Vagina (tissue), 2 donors: ENCODE measurements at places on chromosomes 5 and 9.
A peak's percentile ranks its signal among the peaks of the same experiment; 100 is the strongest.

- H3K36me3 ChIP-seq = no peaks in the 10 kb centered on the region
- peaks cover 21% of the 10 kb centered on the region for H3K4me1 ChIP-seq
- no peak for DNase-seq
- H3K27me3 ChIP-seq = no peaks in the 10 kb centered on the region
Measured at GRCh38 chr5:112635276-112635675, 102.4 kb upstream of the APC start.

DNA sequence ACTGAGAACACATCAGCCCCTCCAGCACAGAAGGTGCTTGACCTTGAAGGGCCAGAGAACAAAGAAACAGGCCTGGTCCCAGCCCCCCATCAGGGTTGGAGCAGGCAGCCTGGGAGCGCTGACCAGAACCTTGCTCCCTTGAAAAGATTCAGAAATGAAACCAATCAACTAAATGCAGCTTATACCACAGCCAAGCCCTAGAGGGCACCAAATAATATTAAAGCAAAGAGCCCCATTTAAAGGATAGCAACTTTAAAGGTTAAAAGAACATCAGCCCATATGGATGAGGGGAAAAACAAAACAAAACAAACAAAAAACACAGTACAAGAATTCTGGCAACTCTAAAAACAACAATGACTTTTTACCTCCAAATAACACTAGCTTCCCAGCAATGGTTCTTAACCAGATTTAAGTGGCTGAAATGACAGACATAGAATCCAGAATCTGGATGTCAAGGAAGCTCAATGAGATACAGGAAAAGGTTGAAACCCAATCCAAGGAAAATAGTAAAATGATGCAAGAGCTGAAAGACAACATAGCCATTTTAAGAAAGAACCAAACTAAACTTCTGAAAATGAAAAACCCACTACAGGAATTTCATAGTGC is 471.9 kb downstream of the MTRR start:
- H3K4me1 ChIP-seq = no peaks in the 10 kb centered on the region
- no peaks in the 10 kb centered on the region for H3K36me3 ChIP-seq
- H3K27me3 ChIP-seq = no peaks in the 10 kb centered on the region
- DNase-seq = no peak
- no peak overlapping the region for H3K4me3 ChIP-seq

DNA sequence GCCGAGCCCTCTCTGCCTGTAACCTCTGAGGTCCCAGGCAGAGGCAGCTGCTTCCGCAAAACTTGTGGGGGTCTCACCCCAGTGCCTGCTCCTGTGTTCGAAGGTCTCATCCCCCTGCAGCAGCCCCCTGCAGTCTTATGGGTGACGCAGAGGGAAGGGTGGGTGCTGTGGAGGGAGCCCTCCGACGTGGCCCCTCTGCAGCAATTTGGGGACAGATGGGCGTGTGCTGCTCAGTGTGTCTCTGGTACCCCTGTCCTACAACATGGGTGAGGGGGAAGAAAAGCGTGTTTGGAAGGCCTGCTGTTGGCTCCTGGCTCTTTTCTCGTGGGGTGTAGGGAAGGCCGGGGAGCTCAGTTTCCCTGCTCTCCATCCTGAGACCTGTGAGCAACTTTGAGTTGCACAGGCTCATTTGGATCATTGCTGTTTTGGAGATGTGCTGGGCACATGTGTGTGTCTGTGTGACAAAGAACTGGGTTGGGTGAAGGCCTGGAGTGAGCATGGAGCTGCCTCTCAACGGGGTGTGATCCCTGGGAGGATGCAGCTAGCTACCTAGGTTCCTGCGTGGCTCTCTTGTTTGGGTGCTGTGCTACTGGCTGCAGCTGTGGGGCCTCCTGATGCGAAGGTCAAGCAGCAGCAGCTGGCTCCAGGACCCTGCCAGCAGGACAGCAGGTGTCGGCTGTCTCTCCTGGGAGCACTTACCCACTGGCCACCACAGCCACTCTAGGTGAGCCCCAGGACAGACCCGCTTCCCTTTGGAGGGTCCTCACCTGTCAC is 179.6 kb upstream of the PITX1 start:
- no peak overlapping the region for H3K27ac ChIP-seq
- peaks cover 52% of the 10 kb centered on the region for H3K4me1 ChIP-seq
- H3K36me3 ChIP-seq = no peaks in the 10 kb centered on the region
- DNase-seq = peak; percentile 84
- no peaks in the 10 kb centered on the region for H3K27me3 ChIP-seq

- no peaks in the 10 kb centered on the region for H3K27me3 ChIP-seq
- H3K4me1 ChIP-seq = no peaks in the 10 kb centered on the region
- H3K27ac ChIP-seq = no peak overlapping the region
Measured at GRCh38 chr9:20084125-20084524, 295.3 kb upstream of the SLC24A2 start.

GRCh38 chr9:95215336-95215898 is 102.1 kb downstream of the FANCC start:
- no peak for DNase-seq
- H3K4me3 ChIP-seq = no peak overlapping the region
- H3K27ac ChIP-seq = no peak overlapping the region
- H3K4me1 ChIP-seq = no peaks in the 10 kb centered on the region
- no peaks in the 10 kb centered on the region for H3K36me3 ChIP-seq

- H3K4me3 ChIP-seq = no peak overlapping the region
- no peak for DNase-seq
- H3K36me3 ChIP-seq = no peaks in the 10 kb centered on the region
- H3K27me3 ChIP-seq = no peaks in the 10 kb centered on the region
- H3K27ac ChIP-seq = no peak overlapping the region
Measured at GRCh38 chr5:105953616-105954015, 1717.1 kb downstream of the EFNA5 start.

DNA sequence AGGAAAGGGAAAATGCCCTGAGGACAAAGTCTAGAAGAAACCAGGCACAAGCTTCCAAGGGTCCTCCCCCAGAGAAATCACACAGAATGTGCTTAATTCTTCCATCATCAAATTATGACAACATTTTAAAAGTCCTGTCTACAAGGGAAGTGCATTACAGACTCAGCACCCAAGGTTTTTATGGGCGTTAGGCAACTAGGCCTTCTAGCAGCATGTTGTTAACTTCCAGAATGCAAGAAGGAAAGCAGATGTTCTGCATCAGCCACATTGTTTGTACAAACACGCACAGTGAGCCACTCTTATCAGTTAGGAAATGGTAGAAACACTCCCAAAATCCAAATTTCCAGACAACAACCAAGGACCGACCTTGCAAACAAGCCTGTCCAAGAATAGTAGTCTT is 26.5 kb downstream of the SMC5 start:
- DNase-seq = no peak
- peaks cover 29% of the 10 kb centered on the region for H3K4me1 ChIP-seq
- no peaks in the 10 kb centered on the region for H3K27me3 ChIP-seq
- peak overlapping the region; percentile 43 for H3K27ac ChIP-seq
- no peaks in the 10 kb centered on the region for H3K36me3 ChIP-seq

DNA sequence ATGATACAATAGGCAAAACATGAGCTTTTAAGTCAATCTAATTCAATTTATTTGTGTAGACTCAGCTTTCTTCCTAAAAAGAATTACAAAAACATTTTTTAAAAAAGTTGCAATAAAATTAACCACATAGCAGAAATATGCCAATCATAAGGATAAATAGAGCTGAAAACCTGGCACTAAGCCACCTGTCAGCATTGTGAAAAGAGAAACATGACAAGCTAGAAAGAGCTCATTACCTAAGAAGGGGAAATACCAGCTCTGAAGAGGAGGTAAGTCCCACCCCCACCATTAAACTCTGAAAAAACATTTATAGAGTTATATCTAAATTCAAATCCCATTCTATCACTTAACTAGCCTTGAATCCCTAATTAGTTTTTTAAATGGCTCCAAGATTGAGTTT is 372.9 kb downstream of the OSTF1 start:
- no peaks in the 10 kb centered on the region for H3K36me3 ChIP-seq
- no peak overlapping the region for H3K27ac ChIP-seq
- peaks cover 12% of the 10 kb centered on the region for H3K4me1 ChIP-seq
- DNase-seq = no peak
- no peaks in the 10 kb centered on the region for H3K27me3 ChIP-seq

- H3K4me3 ChIP-seq = no peak overlapping the region
- no peak for DNase-seq
- H3K36me3 ChIP-seq = no peaks in the 10 kb centered on the region
- H3K27me3 ChIP-seq = no peaks in the 10 kb centered on the region
- no peak overlapping the region for H3K27ac ChIP-seq
Measured at GRCh38 chr9:79885093-79885857, 313.5 kb downstream of the TLE4 start.

DNA sequence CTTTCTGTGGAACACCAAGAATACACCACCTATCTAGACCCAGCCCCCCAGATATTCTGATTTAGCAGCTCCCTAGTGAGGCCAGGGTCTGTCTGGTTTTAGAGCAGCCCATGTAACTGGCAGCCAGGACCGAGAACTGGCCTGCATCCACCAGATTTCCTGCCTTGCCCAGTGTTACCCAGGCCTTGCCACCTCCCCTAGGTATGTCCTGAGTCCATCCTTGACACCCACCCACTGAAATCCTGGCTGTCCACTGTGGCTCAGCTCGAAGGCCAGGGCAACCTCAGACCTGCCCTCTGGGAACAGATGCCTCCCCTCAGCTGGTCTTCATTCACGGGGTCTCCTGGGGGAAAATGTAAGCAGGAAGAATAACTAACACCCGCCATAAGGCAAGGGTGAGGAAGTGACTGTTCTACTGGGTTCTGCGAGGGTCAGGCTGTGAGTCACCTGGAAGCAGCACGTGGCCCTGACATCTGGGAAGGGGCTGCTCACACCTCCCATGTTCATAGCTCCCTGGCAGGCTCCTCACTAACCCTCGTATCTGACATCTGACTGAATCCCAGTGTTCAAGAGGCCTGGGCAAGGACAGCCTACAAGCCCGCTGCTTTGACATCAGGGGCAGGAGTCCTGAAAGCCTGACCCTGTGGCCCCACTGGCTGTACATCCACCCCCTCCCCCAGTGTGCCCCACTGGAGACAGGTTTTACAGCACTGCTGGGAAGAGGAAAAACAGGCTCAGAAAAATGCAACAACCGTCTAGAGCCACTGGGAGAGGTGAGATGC is 72.7 kb downstream of the SEMA4D start:
- H3K27me3 ChIP-seq = no peaks in the 10 kb centered on the region
- no peaks in the 10 kb centered on the region for H3K36me3 ChIP-seq
- peaks cover 20% of the 10 kb centered on the region for H3K4me1 ChIP-seq
- no peak overlapping the region for H3K4me3 ChIP-seq

GRCh38 chr5:122445070-122445469 is 133.0 kb downstream of the SNCAIP start:
- no peaks in the 10 kb centered on the region for H3K36me3 ChIP-seq
- no peak for DNase-seq
- H3K27ac ChIP-seq = no peak overlapping the region

- peaks cover 3% of the 10 kb centered on the region for H3K4me1 ChIP-seq
- DNase-seq = no peak
- H3K27me3 ChIP-seq = no peaks in the 10 kb centered on the region
- H3K27ac ChIP-seq = no peak overlapping the region
- H3K36me3 ChIP-seq = no peaks in the 10 kb centered on the region
Measured at GRCh38 chr9:113449376-113449775, 14.2 kb upstream of the RGS3 start.

GRCh38 chr5:28603869-28604268 is 1565.5 kb upstream of the CDH9 start:
- no peaks in the 10 kb centered on the region for H3K4me1 ChIP-seq
- H3K27ac ChIP-seq = no peak overlapping the region

GRCh38 chr9:114722937-114723620 is 41.1 kb upstream of the TEX48 start:
- H3K27ac ChIP-seq = no peak overlapping the region
- H3K4me3 ChIP-seq = no peak overlapping the region
- no peaks in the 10 kb centered on the region for H3K36me3 ChIP-seq
- H3K27me3 ChIP-seq = no peaks in the 10 kb centered on the region

- H3K27ac ChIP-seq = no peak overlapping the region
- no peaks in the 10 kb centered on the region for H3K4me1 ChIP-seq
- DNase-seq = no peak
- no peaks in the 10 kb centered on the region for H3K36me3 ChIP-seq
- no peak overlapping the region for H3K4me3 ChIP-seq
Measured at GRCh38 chr9:6889868-6890267, 132.1 kb downstream of the KDM4C start.

DNA sequence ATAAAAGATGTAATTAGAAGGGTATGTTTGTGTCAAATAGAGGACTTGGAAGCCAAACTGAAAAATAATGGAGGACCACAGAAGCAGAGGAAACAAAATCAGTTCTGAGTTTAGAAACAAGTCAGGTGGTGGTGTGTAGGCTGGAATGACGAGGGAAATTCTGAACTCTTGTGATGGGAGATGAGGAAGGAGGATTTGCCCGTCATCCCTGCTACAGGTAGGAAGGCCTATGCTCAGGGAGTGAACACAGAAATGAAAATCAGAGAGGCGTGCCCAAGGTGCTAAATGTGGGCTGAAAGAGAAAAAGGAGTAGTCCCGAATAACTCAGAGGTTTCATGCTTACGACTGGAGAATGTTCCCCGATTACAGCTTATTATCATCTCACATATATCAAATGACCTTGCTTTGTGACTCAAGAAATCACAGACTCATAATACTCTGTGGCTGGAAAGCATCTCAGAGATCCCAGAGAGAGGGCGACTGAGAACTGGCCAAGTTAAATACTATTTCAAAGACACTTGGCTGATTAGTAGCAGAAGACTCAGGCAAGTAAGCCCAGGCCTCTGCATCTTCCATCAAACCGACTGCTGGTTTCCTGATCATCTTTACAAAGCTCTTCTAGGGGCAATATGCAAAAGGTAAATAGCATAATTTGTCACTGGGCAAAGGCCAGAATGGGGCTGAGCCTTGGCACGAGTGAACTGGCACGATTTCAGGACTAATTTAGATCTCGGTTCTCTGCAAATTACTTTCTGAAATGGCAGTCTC is 126.0 kb downstream of the SUSD1 start:
- no peaks in the 10 kb centered on the region for H3K27me3 ChIP-seq
- no peak overlapping the region for H3K4me3 ChIP-seq
- H3K36me3 ChIP-seq = no peaks in the 10 kb centered on the region
- DNase-seq = no peak
- no peak overlapping the region for H3K27ac ChIP-seq
- H3K4me1 ChIP-seq = peaks cover 28% of the 10 kb centered on the region

DNA sequence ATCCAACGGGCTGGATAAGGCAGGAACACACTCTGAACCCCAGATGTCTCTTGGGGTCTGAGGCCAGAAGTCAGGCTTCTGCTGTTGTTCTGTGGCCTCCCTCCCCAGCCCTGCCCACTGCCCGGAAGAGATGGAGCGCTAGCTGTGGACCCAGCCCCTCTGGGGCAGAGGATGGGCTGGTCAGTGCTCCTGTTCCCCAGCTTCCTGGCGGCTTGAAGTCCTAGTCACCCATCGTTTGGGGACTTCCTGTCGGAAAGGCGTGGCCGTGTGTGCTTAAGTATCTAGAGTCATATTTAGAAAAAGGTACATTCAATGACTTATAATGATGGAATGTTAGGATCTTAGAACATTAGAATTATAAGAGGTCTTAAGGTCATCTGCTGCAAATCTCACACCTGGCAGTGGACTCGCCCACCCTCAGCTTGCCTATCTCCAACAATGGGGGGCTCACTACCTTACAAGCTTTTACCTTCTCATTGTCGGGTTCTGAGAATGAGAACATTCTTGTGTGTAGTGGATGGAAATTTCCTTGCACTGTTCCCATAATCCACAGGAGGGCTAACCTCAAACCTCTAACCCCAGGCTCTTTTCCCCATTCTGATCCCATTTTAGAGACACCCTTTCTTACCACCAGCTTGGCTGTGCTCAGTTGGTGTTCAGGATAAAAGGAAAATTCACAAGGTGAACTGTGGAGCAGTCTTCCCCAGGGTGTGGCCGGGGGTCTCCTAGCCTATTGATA is 13.4 kb upstream of the AIF1L start:
- no peak overlapping the region for H3K4me3 ChIP-seq
- no peaks in the 10 kb centered on the region for H3K27me3 ChIP-seq
- H3K27ac ChIP-seq = no peak overlapping the region
- H3K36me3 ChIP-seq = no peaks in the 10 kb centered on the region
- no peaks in the 10 kb centered on the region for H3K4me1 ChIP-seq
- DNase-seq = no peak
